ENCODE measurements at places on chromosomes 2 and 18.
A peak's percentile ranks its signal among the peaks of the same experiment; 100 is the strongest.

DNA sequence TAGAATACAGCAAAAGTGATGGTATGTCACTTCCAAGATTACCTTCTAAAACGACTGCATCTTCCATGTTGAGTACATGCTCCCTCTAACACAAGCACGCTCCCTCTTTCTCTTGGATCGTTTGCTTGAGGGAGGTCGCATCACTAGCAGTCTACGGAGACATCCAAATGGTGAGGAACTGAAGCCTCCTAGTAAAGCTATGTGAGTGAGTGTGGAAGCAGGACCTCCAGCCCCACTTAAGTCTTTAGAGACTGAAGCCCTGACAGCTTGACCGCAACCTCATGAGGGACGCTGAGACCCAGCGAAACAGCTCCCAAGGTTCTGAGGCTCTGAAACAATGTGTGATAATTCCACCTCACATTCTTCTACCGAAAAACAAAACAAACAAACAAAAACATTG lies 486.7 kb upstream of the GCFC2 start:
- no peak for DNase-seq

DNA sequence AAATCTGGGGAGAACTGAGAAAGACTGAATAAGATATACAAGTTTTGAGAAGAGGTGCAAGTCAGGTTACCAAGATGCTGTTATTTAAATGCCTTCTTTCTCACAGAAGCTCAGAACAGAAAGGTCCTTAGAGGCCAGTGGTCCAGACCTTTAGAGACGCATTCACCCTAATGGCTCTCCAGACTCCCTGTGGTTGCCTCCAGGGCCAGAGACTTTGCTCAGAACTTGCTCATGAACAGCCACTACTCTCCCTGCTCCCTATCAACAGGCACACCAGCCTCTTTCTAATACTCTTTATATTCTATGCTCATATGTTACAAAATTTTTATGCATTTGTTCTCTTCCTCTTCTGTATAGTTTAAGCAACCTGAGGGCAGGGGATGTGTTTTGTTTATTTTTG lies 349.0 kb upstream of the TNP1 start:
- DNase-seq = no peak

- no peak for DNase-seq
These were observed 119.0 kb downstream of the SMAD7 start for GRCh38 chr18:48831802-48832201.

DNA sequence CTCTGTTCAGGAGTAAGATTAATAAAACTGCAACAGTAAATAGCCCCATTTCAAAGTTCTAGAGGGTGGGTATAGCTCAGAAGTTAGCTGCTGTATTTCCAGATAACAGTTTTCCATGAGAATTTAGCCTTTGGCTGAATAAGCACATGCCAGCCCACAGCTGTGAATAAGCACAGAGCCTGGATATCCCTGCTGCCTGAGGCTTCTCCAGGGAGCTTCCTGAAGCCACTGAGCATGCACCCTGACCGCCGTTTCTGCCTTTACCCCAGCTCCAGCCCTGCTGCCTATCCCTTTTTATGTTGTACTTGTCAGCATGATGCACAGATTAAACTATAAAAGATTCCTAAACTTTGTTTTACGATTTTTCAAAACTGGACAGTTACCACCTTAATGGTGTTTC lies 85.3 kb downstream of the FEZ2 start:
- no peak for DNase-seq

DNA sequence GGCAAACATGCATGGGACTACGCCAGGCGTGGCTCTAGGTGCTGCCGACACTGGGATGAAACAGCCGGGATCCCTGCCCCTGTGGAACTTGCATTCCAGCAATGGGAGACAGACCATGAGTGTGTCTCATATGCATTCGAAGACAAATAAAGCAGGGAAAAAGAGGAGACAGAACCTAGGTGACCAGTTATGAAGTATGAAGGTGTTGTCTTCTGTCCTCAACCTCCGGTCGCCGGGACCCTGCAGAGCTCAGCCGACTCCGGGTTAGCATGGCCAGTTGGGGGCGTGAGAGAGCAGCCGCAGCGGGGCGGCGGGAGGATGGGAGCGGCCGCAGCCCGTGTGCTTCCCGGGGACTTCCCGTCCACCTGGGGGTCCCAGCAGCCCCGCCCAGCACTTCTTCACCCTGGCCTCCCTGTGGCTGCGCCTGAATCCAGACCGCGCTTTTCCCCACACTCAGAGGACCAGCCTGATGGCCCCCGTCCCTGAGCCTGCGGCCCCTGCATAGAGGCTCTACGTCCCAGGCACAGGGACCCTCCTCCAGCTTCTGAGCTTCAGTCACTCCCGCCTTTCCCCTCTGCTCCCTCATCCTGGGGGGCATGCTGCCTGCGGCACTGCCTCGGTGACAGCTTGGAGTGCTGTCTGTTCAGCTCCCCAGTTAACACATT lies 11.4 kb downstream of the ID2 start:
- peak; percentile 19 for DNase-seq

Data from T-cell (primary cell).